NCI-H1105 (cell line): ENCODE measurements at places on chromosomes 2 and 18.
A peak's percentile ranks its signal among the peaks of the same experiment; 100 is the strongest.

DNA sequence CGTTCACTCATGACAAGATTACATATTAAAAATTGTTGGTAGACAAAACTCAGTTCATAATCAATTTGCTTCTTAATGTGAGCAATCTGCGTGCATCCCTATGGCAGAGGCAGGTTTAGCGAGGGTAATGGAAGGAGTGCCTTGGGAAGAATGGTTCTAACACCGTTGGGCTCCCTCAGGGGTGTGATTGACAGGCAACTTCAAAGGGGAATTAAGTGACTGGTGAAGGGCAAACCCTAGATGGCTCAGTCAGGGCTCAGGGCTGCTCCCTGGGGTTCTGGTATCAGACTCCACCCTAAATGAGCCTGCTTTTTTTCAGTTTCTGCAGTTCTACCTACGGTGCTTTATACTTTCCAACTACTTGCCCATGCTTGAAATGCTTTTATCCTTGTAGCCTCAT, 419.5 kb upstream of the CELF4 start:
- DNase-seq: no peak

- no peak for DNase-seq
Observed at GRCh38 chr2:85785027-85785822, 31.4 kb downstream of the ATOH8 start.

- DNase-seq: no peak
Observed at GRCh38 chr2:47516360-47517104, 113.6 kb downstream of the MSH2 start.

- DNase-seq: no peak
Observed at GRCh38 chr2:135948642-135949355, 36.6 kb downstream of the DARS1 start.

DNA sequence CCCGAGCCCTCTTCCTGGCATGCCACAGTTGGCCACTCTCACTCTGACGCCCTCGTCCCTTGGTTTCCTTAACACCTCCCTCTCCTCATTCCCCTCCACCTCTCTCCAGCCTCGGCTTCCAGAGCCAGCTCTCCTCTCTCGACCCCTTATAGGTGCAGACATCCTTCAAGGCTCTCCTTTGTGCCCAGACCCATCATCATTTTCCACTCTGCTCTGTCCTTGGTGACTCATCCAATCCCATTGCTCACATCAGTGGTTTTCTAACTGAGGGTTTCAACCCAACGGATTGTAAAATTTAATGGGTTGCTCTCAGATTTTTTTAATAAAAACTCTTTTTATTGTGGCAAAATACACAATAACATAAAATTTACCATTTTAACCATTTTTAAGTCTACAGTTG, 6.2 kb downstream of the ST8SIA5 start:
- no peak for DNase-seq

GRCh38 chr2:40401896-40402295, 50.0 kb downstream of the SLC8A1 start:
- DNase-seq: no peak

- peak; percentile 92 for DNase-seq
Observed at GRCh38 chr2:112869258-112869842, 32.8 kb upstream of the IL1B start.

DNA sequence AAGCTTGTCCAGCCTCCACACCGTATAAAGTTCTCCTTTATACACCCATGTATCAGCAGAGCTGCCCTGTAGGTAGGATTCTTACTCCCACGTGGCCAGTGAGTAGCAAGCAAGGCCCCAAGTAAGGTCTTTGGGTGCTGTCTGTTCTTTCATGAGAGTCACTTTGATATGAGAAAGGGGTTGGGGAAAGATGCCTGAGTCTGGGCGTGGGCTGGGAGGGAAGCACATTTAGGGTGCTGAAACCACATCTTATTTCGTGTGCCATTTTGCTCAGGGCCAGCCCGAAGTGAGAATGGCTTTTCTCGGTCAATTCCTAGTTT, 436 bp upstream of the ITPRIPL1 start:
- DNase-seq: no peak

GRCh38 chr2:138600732-138601457, 99.3 kb downstream of the SPOPL start:
- no peak for DNase-seq

- no peak for DNase-seq
Observed at GRCh38 chr2:37833423-37833822, 91.7 kb upstream of the RMDN2 start.

GRCh38 chr18:474416-474815, 26.1 kb downstream of the COLEC12 start:
- DNase-seq: no peak

GRCh38 chr2:180763263-180763989, 217.0 kb upstream of the UBE2E3 start:
- no peak for DNase-seq

GRCh38 chr2:199148076-199148845, 309.5 kb downstream of the SATB2 start:
- DNase-seq: no peak

- no peak for DNase-seq
Observed at GRCh38 chr18:39871961-39872360, 2083.1 kb upstream of the PIK3C3 start.

- DNase-seq: no peak
Observed at GRCh38 chr18:10231220-10231619, 223.2 kb upstream of the APCDD1 start.

- peak; percentile 21 for DNase-seq
Observed at GRCh38 chr2:186590350-186590758, 498 bp downstream of the ITGAV start.

- no peak for DNase-seq
Observed at GRCh38 chr2:241989074-241989473, 119.5 kb downstream of the RTP5 start.

DNA sequence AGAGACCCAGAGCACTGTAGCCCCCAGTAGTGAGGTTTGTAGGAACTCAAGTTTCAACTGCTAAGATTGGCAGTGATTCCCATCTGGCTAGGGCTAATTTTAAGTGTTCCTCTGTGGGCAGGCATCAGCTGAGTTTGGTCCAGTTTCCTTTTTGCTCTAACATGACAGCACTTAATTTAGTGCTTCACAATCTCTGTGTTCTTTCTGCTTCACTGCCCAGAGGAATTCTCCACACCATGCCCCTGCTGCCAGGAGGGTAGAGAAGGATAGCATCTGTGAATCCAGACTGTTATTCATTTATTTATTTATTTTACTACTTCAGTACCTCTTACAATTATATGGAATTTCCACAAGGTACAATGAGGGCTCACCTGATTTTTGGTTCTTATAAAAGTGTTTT, 549.9 kb upstream of the FSIP2 start:
- DNase-seq: no peak

- DNase-seq: no peak
Observed at GRCh38 chr2:467101-467500, 179.2 kb upstream of the ALKAL2 start.
